Stimulated activated CD4-positive, alpha-beta T cell treated with anti-CD3 and anti-CD28 coated beads, Interleukin-1b, Interleukin-23, amount 100 ng/mL, for 1 hour (primary cell): ENCODE measurements at places on chromosomes 6 and 20.

- no peak for DNase-seq
Measured at GRCh38 chr20:17660667-17661066, 21.4 kb downstream of the RRBP1 start.

- DNase-seq = no peak
Measured at GRCh38 chr6:30121446-30122366, 8.8 kb upstream of the TRIM31 start.

- DNase-seq = no peak
Measured at GRCh38 chr6:12331951-12332749, 42.0 kb downstream of the EDN1 start.

DNA sequence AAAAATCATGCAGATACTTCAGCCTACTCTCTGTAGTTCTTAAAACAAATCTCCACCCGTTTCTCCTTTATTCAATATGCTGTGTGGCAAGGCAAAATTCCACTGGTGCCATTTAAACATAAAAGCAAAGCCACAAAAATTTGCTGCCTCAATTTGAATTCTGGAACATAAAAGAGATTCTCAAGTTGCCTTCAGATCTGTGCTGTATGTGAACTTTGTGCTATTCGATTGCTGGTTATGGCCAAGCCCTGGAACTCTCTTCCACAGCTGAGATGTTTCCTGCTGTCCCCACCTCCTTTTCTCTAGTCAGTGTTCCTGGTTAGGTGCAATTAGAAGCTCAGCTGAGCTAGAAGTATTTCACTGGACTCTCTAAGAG is 395.3 kb upstream of the BTBD3 start:
- no peak for DNase-seq

- DNase-seq = no peak
Measured at GRCh38 chr6:160963651-160964050, 27.9 kb upstream of the MAP3K4 start.

- no peak for DNase-seq
Measured at GRCh38 chr6:130671577-130671976, 155.6 kb upstream of the SMLR1 start.

DNA sequence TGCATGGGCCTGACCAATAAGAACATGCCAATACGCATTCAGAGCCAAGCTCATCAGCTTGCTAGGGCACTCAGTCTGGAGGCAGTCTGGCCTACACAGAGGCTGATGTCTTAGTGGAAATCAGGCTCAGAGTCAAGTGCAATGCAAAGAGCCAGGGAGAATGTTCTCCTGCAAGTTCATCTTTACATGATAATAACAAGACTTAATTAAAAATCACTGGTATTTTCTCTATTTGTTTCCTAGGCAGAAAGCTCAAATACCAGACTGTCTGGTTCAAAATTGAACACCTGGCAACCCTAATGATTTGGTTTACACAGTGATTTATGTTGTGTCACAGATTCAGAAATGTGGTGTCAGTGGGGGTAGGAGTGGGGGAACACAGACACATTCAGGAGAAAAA is 689.3 kb upstream of the FLRT3 start:
- no peak for DNase-seq

- no peak for DNase-seq
Measured at GRCh38 chr20:19408971-19409370, 196.5 kb downstream of the SLC24A3 start.

- no peak for DNase-seq
Measured at GRCh38 chr6:168909288-168909687, 344.4 kb downstream of the THBS2 start.

GRCh38 chr20:8076306-8077136 is 55.5 kb upstream of the PLCB1 start:
- no peak for DNase-seq

- DNase-seq = no peak
Measured at GRCh38 chr6:106670236-106670635, 40.9 kb downstream of the QRSL1 start.

DNA sequence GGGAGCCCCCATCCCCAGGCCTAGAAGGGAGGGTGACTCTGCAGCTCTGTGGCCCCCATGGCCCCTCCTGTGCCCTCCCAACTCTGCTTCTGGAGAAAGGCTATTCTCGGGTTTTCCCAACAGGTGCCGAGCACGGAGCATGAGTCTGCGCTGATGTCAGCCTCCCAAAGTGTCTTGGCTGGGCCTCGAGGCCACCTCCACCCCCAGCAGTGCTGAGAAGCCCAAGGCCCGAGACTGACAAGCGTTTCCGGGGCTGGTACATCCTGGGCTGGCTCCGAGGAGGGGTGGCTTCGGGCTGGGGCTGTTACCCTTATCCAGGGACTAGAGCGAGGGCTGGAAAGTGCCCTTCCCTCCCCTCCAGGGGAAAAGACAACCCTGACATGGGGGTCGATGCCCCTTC is 60.2 kb upstream of the GATA5 start:
- no peak for DNase-seq

GRCh38 chr6:2171728-2172127 is 73.7 kb downstream of the GMDS start:
- no peak for DNase-seq

- DNase-seq = peak; percentile 38
Measured at GRCh38 chr6:109187399-109188114, 92.2 kb downstream of the CEP57L1 start.

- DNase-seq = no peak
Measured at GRCh38 chr6:11380969-11381744, 148.7 kb upstream of the NEDD9 start.

- no peak for DNase-seq
Measured at GRCh38 chr6:113304116-113304515, 553.0 kb upstream of the MARCKS start.

GRCh38 chr6:71126506-71126905 is 162.1 kb upstream of the OGFRL1 start:
- DNase-seq = no peak
